Lung (tissue), 17 donors: ENCODE measurements at places on chromosomes 5 and 9. TPM values are rescaled to one million over a fixed set of nuclear protein-coding genes. Genes with fewer than 3 reads are reported as not detected.

Gene KCNN2
- 2.0 TPM for total RNA-seq

Gene SPINK6
- total RNA-seq, result not detected

Gene OTULINL
- 19.7 TPM for total RNA-seq

Gene C5orf34
- 5.9 TPM for total RNA-seq

Gene CMYA5
- total RNA-seq, result 0.80 TPM

Gene PTTG1
- 17.1 TPM for total RNA-seq

Gene NMUR2
- 0.28 TPM for total RNA-seq

Gene GRXCR2
- not detected for total RNA-seq

Gene SOHLH1
- total RNA-seq, result not detected

Gene ZNF484
- total RNA-seq, result 8.3 TPM

Gene FCN2
- total RNA-seq, result not detected

Gene BTNL8
- total RNA-seq, result 1.5 TPM

Gene SLC6A19
- total RNA-seq, result 0.06 TPM

Gene BTNL3
- not detected for total RNA-seq

Gene ATP10B
- total RNA-seq, result 0.18 TPM

Gene GALNT10
- 9.0 TPM for total RNA-seq

Gene SEC24A
- total RNA-seq, result 23.8 TPM

Gene LHX3
- total RNA-seq, result not detected

Gene PAPPA
- 6.7 TPM for total RNA-seq

Gene CATSPER3
- total RNA-seq, result 0.61 TPM

Gene ACTL7A
- total RNA-seq, result not detected

Gene PDLIM4
- total RNA-seq, result 13.8 TPM

Gene HEMGN
- total RNA-seq, result 21.6 TPM

Gene PCDHB16
- total RNA-seq, result 3.6 TPM

Gene MRRF
- 31.9 TPM for total RNA-seq

Gene NOXA1
- 3.1 TPM for total RNA-seq

Gene TEX10
- 37.4 TPM for total RNA-seq

Gene C1QTNF2
- total RNA-seq, result 2.1 TPM

Gene TRIM41
- total RNA-seq, result 38.6 TPM

Gene ZBED3
- total RNA-seq, result 5.9 TPM

Gene TYRP1
- total RNA-seq, result 5.1 TPM

Gene EIF4EBP3
- 13.3 TPM for total RNA-seq

Gene GPR150
- 0.34 TPM for total RNA-seq

Gene RASEF
- total RNA-seq, result 23.6 TPM

Gene NIM1K
- not detected for total RNA-seq

Gene FBLL1
- total RNA-seq, result 0.31 TPM

Gene PCDHGA11
- 3.8 TPM for total RNA-seq
